ENCODE measurements at places on chromosomes 4 and X.

GRCh38 chr4:186657764-186658163 lies 65.9 kb downstream of the FAT1 start:
- no peak for DNase-seq

DNA sequence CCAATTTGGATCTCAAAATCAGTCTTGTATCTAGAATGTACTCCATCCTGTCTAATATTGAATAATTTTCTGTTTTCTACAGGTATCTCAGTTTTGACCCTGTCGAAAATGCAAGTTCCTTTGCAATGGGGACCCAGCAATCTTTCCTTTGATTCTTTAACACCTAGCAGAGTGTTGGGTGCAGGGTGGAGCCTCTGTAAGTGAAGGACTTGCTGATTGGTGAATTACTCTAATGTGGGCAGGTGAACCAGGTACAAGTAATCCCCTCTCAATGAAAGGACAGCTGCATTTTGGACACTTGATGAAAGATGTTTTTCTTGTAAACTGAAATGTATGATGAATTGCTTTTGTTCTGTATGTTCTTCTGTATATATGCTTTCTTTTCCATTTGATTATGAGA lies 54.9 kb downstream of the NWD2 start:
- no peak for DNase-seq

GRCh38 chr4:146548443-146548842 lies 26.7 kb upstream of the SLC10A7 start:
- DNase-seq = no peak

DNA sequence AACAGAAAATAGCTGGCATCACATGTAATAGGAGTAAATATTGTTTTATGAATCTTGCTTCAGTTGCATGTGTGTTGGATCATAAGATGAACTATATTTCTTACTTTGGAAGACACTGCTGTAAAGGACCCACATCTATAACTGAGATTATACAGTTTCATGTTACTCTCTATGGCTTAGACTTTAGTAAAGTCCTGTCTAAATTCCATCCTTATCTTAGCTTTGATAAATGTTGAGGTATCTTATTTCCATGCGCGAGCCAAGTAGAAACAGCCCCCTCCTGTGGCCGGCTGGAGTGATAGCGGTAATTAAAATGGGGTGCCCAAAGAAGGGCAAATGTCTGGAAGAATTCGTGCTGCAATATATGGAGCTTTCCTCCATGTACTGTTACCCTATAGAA lies 43.0 kb downstream of the CCDC158 start:
- no peak for DNase-seq

Measured in activated CD8-positive, alpha-beta memory T cell treated with anti-CD3 and anti-CD28 coated beads for 4 hours (primary cell).